Bronchus fibroblast of lung (primary cell): ENCODE measurements at places on chromosomes 4 and X. TPM values are rescaled to one million over a fixed set of nuclear protein-coding genes. Genes with fewer than 3 reads are reported as not detected.

The MAGEB2 gene
- total RNA-seq, result not detected in 2 replicates

The ASB11 gene
- not detected in 2 replicates for total RNA-seq

The COX7B gene
- total RNA-seq, result 382 and 501 TPM in 2 replicates

The PRDM5 gene
- 8.0 and 9.9 TPM in 2 replicates for total RNA-seq

The RAI2 gene
- 0.84 and 1.0 TPM in 2 replicates for total RNA-seq

The BEND2 gene
- total RNA-seq, result not detected in 2 replicates

The SMARCAD1 gene
- 16.4 and 20.7 TPM in 2 replicates for total RNA-seq

The MBNL3 gene
- total RNA-seq, result 2.8 and 3.9 TPM in 2 replicates

The GPR78 gene
- total RNA-seq, result under 0.01 TPM in 1 of 2 replicates, not detected in the other

The CLGN gene
- total RNA-seq, result 5.1 and 5.9 TPM in 2 replicates

The TRIM75 gene
- total RNA-seq, result not detected in 2 replicates

The GAGE1 gene
- not detected in 2 replicates for total RNA-seq

The SORCS2 gene
- total RNA-seq, result under 0.01 TPM in 1 of 2 replicates, not detected in the other

The SLC10A6 gene
- total RNA-seq, result 0.15 TPM in 1 of 2 replicates, not detected in the other

The SPANXN4 gene
- total RNA-seq, result not detected in 2 replicates

The MAGEA2B gene
- not detected in 2 replicates for total RNA-seq

The AKAP4 gene
- not detected in 2 replicates for total RNA-seq

The PAGE5 gene
- not detected in 2 replicates for total RNA-seq

The MAMLD1 gene
- 1.0 and 1.2 TPM in 2 replicates for total RNA-seq

The LRIT3 gene
- total RNA-seq, result not detected in 2 replicates

The CT45A2 gene
- not detected in 2 replicates for total RNA-seq

The MAGED4B gene
- total RNA-seq, result 27.2 and 36.6 TPM in 2 replicates

The ZCCHC12 gene
- 0.15 and 0.17 TPM in 2 replicates for total RNA-seq

The VCX3B gene
- not detected in 2 replicates for total RNA-seq

The WDFY3 gene
- total RNA-seq, result 21.2 and 21.9 TPM in 2 replicates

The CXCL8 gene
- total RNA-seq, result 5.6 and 6.9 TPM in 2 replicates

The TSPYL2 gene
- total RNA-seq, result 8.8 and 9.9 TPM in 2 replicates

The EGF gene
- 0.15 TPM in 1 of 2 replicates, not detected in the other for total RNA-seq

The TLR6 gene
- total RNA-seq, result 0.45 and 1.0 TPM in 2 replicates

The PWWP3B gene
- 0.15 and 0.34 TPM in 2 replicates for total RNA-seq

The RHOXF2 gene
- not detected in 2 replicates for total RNA-seq

The SCARB2 gene
- total RNA-seq, result 70.0 and 76.0 TPM in 2 replicates

The RENBP gene
- 0.30 and 0.84 TPM in 2 replicates for total RNA-seq

The AMBN gene
- not detected in 2 replicates for total RNA-seq
